ENCODE measurements at places on chromosomes 16 and 17. TPM values are rescaled to one million over a fixed set of nuclear protein-coding genes. Genes with fewer than 3 reads are reported as not detected.

Gene KCNH4
- polyA plus RNA-seq, result 0.04 TPM

Gene CBLN1
- 0.09 TPM for polyA plus RNA-seq

Gene SDR42E2
- 0.40 TPM for polyA plus RNA-seq

Gene CNTROB
- 52.0 TPM for polyA plus RNA-seq

Gene RPAIN
- polyA plus RNA-seq, result 63.7 TPM

DNA sequence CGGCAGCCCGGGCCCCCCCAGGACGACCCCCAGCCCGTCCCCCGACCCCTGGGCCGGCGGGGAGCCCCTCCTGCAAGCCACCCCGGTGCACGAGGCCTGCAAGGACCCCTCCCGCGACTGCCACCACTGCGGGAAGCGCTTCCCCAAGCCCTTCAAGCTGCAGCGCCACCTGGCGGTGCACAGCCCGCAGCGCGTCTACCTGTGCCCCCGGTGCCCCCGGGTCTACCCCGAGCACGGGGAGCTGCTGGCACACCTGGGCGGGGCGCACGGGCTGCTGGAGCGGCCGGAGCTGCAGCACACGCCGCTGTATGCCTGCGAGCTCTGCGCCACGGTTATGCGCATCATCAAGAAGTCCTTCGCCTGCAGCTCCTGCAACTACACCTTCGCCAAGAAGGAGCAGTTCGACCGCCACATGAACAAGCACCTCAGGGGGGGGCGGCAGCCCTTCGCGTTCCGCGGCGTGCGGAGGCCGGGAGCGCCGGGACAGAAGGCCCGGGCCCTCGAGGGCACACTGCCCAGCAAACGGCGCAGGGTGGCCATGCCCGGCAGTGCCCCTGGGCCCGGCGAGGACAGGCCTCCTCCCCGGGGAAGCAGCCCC lies 15.6 kb upstream of the ZFPM1 start:
- DNase-seq, result no peak

DNA sequence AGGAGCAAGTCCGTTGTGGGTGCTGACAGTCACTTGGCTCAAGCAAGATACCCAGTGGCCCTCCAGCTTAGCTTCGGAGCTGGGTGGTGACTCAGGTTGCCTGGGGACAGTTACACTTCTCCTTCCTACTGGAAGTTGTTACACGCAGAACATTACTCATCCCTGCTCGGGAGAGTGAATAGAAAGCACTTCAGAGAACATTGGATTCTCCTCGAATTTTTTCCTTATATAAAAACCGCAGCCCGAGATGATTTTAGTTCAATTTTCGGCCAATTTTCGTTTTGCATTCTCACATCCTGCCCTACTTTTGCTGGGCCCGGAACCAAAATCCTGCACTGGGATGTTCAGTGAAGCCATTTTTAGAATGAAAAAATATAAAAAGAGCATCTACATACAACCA lies 99.7 kb downstream of the ELAC2 start:
- DNase-seq, result no peak

Data from renal pelvis (tissue), 12 donors.